Pulmonary artery endothelial cell (primary cell): ENCODE measurements at places on chromosomes 4 and X. TPM values are rescaled to one million over a fixed set of nuclear protein-coding genes. Genes with fewer than 3 reads are reported as not detected.

PITX2 gene
- 0.26 TPM in 1 of 2 replicates, not detected in the other for total RNA-seq

- no peak for DNase-seq
Observed at GRCh38 chr4:79325436-79325835, 425 bp downstream of the NAA11 start.

- DNase-seq = no peak
Observed at GRCh38 chrX:97968376-97969163, 1084.9 kb downstream of the RPA4 start.

PDCL2 gene
- total RNA-seq = not detected in 2 replicates
